ENCODE measurements at places on chromosomes 2 and 18.
A peak's percentile ranks its signal among the peaks of the same experiment; 100 is the strongest.

DNA sequence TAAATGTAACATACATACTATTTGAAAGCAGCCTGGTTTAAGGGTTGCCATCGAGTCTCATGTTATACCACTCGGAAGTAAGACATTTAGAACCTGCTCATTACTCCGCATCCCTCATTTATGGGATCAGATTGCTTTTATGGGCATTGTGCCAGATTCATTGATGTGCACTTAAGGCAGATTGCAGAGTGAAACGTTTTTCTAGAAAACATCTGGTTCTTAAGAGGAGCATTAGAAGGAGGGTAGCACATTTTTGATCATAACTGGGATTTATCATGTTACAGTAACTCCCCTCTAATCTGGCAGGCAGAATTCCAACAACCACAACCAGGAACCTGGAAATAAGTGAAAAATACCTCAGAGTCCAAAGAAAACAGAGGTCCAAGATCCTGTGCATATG lies 74.2 kb upstream of the GALNT3 start:
- DNase-seq: no peak

GRCh38 chr18:57025540-57025939 lies 121.3 kb upstream of the BOD1L2 start:
- DNase-seq: no peak

DNA sequence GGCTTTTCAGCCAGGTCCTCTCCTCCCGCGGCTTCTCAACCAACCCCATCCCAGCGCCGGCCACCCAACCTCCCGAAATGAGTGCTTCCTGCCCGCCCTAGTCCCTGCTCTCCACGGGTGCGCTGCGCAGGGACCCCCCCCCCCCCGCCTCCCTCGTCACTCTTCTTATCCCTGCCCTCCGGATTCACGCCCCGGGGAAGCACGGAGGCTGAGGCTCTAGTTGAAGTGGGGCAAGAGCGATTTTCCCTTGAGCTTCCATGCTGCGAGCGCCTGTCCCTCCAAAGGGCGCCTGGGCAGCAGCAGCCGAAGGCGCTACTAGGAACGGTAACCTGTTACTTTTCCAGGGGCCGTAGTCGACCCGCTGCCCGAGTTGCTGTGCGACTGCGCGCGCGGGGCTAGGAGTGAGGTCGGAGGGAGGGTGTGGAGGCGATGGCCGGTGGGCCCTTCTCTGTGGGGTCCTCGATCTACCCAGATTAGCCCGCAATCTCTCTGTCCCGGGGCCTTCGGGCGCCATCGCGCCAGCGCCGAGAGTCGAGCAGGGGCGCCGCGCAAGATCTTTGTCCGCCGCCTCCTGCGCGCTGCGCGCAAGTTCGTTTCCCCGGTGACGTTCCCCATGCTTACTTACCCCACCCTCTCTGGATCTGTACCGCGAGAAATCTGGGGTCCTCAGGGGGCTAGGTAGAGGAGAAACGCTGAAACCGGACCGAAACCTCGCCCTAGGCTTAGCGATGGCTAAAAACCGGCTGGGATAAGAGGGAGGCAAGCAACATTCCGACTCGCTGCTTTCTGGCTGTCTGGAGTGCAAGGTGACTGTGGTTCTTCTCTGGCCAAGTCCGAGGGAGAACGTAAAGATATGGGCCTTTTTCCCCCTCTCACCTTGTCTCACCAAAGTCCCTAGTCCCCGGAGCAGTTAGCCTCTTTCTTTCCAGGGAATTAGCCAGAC lies 677 bp downstream of the GAD1 start:
- peak; percentile 73 for DNase-seq

GRCh38 chr2:23452853-23453420 lies 68.0 kb downstream of the KLHL29 start:
- peak; percentile 85 for DNase-seq

GRCh38 chr2:134668821-134669220 lies 50.0 kb downstream of the TMEM163 start:
- no peak for DNase-seq

GRCh38 chr2:47346-47725 lies 1.0 kb upstream of the FAM110C start:
- no peak for DNase-seq

- DNase-seq: peak; percentile 67
Observed at GRCh38 chr2:69559442-69560146, 83.9 kb downstream of the AAK1 start.

- DNase-seq: no peak
Observed at GRCh38 chr18:44696892-44697291, 16.2 kb downstream of the SETBP1 start.

DNA sequence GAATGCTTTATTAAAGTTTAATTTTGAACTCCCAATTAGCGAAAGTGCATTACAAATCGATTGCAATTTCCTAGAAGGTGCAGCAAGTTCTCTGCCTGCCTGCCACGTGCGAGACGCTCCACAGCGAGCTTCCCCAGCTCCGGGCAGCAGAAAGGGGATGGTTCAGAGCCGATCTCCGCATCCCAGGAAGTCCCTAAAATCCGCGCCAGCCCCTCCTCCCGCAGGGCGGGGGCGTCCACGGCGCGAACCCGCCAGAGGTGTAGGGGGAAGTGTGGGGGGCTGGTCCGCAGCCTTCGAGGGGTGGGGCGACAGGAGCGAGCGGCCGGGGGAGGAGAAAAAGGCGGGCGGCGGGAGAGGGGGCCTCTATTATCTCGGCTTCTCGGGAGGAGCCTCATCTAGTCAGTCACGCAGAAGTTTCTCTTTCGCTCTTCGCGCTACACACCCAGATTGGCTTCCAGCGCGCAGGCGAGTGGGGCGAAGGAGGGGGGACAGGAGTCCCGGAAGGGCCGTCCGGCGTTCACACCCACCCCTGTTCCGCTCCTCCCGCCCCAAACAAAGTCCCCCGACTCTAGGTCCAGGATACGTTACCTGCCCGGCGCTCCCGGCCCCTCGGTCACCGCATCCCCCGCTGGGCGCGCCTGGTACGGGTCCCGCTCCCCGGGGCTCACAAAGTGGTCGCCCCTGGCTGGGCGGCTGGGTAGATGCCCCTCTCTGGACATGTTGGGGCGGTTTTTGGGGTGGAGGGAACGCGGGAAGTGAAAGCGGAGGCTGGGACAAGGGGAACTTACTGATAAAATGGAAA lies 9.1 kb upstream of the NR4A2 start:
- peak; percentile 97 for DNase-seq
